Fibroblast of the aortic adventitia (primary cell): ENCODE measurements at places on chromosomes 2 and 18.
A peak's percentile ranks its signal among the peaks of the same experiment; 100 is the strongest.

- DNase-seq: peak; percentile 47
Observed at GRCh38 chr2:106990297-106990696, 104.3 kb upstream of the ST6GAL2 start.

- no peak for DNase-seq
Observed at GRCh38 chr2:108048752-108049151, 62.4 kb downstream of the SLC5A7 start.

DNA sequence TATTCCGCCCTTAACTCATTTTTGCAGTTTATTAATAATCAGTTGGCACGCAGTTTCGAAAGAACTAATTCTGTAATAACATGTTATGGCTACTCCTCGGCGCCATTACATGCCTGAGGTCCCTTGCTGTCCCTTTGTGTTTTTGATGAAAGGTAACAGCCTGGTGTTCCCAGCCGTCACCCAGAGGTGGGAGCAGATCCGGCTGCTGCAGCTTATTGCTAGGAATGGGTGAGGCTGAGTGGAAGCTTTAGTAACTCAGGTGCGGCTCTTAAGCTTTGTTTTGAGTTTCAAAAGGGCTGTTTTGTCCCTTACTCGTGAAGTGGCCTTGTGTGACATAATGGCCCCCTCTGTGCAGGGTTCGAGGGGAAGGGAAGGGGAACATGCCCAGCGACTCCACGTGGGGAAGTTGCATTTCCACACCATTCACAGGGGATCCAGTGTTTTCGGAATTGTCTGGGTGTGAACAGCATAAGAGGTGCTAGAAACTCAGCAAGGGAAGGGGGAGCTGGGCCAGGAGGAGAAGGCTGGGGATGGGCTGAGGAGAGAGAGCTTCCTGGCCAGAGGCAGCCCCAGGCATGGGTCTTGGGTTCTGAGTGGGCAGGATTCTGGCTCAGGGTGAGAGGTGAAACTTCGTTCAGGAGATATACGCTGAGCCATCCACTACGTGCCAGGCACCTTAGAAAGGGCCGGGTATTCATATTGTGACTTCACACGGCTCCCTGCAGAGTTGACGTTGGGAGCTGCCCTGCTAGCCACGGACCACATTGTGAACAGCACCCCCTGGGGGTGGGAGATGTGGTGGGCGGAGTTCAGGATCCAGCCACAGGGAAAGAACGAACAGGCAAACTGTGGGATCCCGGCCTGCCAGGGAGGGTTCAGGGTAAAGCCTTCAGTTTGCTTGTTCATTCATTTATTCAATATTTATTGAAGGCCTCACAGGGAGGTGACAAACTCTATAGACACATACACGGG, 84.4 kb downstream of the TGOLN2 start:
- DNase-seq: no peak

DNA sequence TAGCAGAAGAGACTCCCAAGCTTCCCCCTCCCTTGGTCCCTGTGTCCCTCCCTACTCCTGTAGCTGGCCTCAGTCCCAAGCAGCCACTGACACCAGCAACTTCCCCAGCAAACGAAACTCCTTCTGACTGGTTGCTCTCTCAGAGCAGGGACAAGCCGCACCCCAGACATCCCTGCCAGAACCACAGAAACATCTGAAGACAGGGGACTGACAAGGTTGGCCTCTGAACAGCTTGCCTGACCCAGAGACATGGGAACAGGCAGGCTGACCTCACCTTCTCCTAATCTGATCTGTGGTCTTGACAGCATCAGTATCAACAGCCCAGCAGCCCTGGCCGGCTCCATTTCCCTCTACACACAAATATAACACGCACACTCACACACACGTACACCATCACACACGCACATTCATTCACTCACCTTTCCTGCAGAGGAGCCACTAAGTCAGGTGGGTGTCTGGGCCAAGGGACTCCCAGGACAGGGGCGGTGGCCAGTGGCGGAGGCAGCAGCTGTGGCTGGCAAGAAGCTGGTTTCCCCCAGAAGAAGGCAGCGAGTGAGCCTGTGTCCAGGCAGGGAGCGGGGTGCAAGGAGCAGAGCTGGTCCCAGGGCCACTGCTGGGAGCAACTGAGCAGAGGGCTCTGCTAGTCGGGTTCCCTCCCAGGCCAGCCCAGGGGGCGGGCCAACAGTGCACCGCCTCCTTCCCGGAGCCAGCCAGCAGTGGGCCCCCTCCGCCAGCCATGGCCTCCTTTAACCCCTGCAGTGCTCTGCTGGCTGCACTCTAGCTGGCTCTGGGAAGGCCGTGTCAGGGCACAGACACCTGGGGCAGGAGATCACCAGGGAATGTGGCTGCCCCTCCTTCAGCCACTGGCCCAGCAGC, 59.1 kb downstream of the TNS1 start:
- peak; percentile 45 for DNase-seq

DNA sequence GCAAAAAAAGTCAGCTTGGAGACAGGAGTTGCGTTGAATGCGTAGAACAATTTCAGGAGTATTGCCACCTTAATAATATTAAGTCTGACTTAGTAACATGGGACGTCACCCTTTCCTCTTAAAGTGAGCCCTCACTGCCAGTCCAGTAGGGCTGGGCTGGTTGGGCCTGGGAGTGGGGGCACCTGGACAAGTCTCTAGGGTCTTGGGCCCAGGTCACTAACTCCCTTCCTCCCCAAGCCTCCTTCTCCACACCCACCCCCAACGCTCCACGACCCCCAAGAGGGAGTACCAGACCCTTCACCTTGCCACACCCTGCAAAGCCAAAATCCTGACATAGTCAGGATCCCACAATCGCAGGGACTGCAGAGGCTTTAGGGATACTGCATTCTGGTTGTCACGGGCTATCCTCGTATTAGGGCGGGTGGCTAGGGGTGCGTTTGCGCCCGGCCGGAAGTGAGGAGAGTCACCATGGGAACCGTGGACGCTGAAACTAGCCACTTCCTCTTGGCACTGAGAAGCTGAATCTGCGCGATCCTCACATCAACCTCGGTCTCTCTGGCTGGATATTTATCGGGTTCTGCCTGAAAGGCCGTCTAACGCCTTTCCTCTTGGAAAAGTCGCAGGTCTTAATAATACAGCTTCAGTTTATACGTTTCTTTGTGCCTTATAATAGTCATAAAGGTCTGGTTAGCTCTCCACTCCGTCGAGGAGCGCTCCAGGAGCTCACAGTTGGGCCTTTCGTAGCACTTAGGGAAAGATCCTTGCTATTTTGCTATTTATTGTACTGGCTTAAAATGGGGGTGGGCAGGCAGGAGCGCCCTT, 10.3 kb upstream of the CXXC1 start:
- DNase-seq: peak; percentile 73

GRCh38 chr2:138373993-138374408, 127.6 kb upstream of the SPOPL start:
- peak; percentile 74 for DNase-seq

- peak; percentile 74 for DNase-seq
Observed at GRCh38 chr2:173982918-173983317, 17.7 kb upstream of the SP3 start.

- DNase-seq: no peak
Observed at GRCh38 chr18:22115573-22115972, 53.8 kb upstream of the GATA6 start.

GRCh38 chr18:38174173-38174572, 608.6 kb upstream of the CELF4 start:
- no peak for DNase-seq

DNA sequence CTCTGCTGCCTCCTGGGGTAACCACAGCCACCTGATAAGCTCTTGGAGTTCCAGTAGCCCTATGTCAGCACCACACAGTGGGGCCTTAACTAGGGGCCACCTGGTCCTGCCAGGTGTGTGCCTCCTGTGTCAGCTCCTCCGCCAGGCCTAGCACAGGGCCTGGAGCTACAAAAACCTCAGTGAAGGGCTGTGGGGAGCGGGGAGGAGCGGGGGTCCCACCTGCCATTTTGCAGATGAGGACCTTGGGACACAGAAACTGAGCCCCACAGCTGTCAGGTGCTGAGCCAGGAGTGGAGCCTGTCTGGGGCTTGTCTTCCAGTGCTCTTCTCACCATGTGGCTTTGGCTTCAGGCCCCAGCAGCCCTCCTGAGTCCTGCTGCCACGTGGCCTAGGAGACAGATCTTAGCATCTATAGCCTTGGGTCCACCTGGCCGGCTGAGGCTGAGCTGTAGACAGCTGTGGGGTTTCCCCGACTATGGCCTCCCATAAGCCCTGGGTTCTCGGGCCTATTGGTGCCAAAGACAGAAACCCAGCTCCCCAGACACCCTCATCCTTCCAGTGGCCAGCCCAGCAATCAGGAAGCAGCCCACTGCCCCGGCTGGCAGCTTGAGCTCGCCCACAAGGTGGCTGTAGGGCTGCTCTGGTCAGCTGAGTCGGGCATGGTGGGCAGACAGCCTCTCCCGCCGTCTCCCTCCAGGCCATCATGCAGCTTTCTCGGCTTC, 104.5 kb upstream of the MCFD2 start:
- no peak for DNase-seq

DNA sequence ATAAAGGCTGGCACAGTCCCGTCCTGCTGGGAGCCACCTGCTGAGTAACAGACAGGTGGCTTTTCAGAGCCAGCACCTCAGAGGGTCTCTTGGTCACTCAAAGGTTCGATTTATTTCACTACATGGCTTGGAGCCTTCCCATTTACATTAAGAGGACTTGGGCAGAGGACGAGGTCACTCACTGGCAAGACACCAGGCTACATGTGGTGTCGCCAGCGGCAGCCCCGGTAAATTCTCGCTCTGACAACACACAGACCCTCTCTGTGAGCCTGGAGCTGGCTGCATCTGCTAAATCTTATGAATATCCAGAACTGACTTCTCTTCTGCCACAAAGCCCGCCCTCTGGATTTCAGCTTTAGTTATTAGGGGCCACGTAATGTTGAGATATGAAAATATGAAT, 254.7 kb downstream of the VAPA start:
- DNase-seq: no peak

GRCh38 chr2:7849027-7849426, 832.8 kb upstream of the ID2 start:
- no peak for DNase-seq

DNA sequence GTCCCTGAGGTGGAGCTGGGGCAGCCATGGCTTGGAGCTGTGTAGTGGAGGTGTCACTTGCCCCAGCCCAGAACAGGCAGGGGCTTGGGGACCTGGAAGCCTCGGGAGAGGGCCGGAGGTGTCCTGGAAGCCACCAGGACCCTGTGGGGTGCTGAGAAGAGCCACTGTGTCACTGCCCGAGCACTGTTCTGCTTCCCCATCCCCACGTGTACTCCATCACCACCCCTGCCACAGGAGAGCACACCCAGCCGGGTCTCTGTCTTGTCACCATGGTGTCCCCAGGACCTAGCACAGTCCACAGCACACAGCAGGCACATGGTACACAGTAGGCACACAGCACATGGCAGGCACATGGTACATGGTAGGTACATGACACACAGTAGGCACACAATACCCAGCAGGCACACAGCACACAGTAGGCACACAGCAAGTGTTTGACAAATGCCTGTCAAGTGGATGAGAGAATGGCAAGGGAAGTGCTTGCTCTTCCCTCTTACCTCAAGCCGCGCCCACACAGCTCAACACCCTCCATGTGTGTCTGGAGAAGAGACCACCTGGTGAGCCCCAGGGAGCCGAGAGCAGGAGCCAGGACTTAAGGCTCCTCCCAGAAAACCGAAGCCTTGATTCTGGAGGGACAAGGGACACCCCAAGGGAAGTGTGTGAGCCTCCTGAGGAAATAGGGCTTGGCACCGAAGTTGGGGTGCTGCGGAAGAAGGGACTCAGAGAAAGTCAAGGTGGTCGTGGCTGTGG, 13.3 kb downstream of the MBP start:
- DNase-seq: no peak

DNA sequence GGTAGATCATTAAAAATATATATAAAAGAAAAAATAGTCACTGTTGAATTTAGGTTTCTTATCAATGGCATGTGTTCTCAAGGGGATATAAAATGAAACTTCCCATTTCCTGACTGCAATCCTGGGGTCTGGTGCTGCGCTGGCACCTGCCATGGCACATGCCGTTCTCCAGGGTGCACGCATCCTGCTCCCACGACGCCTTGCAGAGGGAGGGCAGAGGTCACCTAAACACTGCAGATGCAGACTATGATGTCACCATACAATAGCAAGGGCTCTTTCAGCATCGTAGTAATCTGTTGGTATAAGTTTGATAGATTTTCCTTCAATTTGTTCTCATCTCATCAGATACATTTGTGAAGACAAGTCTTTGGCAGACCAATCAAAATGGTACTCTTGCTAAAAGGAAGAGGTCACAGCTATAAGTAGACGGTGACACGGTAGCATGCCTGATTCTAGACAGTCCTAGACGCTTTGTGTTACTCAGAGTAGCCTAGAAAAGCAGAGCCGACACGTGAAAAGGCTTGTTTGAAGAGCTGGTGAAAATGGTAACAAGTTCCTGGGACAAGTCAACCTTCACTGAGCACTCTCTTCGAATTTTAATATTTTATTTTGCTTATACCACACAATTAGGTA, 761.4 kb downstream of the DCDC2C start:
- DNase-seq: no peak

DNA sequence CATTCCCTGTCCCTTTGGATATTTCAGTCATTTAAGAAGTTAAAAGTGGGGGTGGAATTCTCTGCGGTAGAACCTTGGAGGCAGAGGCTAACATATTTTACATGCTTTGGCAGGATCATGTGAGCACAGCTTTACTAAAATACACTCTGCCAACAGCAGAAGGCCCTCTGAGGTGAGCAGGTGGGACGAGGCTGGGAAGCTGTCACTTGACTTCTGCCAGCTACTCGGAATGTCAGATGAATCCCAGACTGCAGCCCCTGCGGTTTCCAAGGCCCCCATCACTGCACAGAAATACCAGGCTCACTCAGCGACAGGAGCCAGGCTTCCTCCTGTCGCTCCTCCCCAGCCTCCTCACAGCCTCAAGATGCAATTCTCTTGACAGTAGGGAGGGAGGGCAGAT, 220.9 kb upstream of the REV1 start:
- DNase-seq: no peak

GRCh38 chr18:24214144-24214543, 75.3 kb downstream of the CABYR start:
- DNase-seq: no peak

DNA sequence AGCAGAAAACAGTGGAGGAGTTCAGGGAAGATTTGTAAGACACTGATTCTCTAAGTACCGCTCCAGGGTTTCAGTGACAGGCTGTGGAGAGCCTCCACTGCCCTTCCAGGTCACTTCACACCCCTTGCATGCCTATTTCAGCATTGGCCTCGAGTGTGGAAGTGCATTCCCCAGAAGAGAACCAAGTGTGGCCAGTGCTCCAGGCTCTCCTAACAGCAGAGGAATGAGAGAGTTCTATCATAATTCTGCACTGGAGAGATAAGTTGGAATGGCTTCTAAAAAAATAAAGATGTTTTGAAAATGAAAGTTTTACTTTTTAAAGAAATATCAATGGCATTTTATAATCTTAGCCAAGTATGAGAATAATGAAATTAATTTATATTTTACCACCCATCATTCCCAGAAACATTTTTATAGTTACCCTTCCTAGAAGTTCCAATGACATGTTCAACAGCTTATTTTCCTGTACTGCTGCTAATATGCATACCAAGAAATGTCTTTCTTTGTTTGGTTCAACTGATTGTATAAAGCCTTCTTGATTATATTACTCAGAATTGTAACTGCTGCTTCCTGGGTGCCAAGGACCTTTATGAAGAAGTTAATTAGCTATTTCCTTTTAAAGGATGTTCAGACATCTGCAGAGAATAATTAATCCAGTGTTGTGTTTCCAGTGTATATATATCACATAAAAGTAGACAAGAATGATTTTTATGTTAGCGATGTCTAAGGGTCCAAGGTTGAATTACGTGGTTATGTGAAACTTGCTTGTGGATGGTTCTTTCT, 61.0 kb upstream of the SERPINE2 start:
- peak; percentile 53 for DNase-seq
